COLO829 (cell line): ENCODE measurements at places on chromosomes 3 and 15.
A peak's percentile ranks its signal among the peaks of the same experiment; 100 is the strongest.

DNA sequence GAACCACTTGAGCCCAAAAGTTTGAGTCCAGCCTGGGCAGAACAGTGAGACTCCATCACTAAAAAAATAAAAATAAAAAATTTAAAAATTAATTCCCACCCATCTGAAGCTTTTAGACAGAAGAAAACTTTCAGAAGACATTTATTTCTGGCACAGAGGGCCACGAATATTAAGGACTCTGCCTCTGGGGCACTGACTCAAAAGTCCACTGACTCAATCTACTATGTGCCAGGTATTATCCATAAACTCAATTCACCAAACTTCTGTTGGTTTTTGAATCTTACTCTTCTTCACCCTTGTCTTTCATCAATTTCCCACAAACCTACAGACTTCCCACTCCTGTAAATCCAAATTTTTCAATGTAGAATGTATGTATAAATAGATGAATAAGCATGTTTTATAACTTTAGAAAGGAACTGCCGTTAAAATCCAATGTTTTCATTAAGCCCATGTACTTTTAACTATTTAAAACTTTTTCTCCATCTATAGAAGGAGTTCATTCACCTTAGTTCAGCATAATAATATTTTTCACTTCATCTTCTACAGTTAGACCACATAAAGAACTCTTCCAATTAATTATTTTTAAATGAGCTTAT is 19.9 kb downstream of the ATP13A3 start:
- no peak for DNase-seq

- DNase-seq, result no peak
These were observed 563.1 kb downstream of the GRM7 start for GRCh38 chr3:7423995-7424394.

DNA sequence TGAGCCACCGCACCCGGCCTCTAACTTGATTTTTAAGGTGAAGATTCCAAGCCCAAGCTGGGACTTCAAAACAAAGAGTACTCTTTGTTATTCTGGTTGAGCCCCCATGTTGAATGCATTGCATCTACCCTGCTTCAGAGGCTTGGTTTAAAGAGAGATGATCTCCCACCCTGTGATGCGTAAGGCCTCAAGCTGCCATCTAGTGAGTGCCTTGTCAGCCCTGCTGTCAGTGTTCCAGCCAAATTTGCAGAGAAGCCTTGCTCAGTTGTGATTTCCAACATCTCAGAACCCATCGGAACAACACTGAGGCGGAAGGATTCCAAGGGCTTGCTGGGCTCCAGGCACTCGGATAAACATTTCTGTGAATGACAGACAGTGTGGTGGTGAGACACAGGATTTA is 210.7 kb upstream of the RGMA start:
- DNase-seq, result no peak

DNA sequence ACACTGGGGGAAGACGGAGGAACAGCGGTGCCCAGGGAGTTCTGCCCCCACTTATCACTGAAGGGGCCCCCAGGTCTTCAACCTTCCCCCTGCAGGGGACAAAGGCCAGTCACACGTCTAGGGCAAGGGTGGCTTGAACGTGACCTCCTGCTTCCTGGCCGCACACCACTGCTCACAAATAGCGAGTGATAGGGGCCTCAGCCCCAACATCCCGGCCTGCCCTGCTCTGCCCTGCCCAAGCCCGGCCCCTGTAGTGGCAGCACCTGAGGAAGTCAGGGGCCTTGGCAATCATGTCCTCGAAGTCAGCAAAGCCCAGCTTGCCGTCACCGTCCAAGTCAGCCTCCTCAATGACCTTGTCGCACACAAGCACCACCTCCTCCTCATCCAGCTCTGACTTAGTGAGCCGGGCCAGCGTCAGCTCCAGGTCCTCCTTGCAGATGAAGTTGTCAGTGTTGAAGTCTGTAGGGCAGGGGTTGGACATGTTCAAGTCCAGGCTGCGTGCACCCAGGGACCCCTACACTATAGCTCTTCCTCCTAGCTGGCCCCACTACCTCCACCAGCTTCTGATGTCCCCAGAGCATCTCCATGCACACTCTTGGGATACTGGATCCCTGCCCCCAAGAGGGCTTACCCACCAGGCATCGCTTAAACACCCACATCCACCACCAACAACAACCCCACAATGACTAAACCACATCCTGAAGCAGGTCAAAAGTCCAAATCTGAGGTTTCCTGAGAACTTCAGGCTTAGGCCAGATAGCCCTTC is 13.3 kb downstream of the SH2D7 start:
- no peak for DNase-seq

- no peak for DNase-seq
These were observed 10.4 kb downstream of the NSMCE3 start for GRCh38 chr15:29259233-29259632.

DNA sequence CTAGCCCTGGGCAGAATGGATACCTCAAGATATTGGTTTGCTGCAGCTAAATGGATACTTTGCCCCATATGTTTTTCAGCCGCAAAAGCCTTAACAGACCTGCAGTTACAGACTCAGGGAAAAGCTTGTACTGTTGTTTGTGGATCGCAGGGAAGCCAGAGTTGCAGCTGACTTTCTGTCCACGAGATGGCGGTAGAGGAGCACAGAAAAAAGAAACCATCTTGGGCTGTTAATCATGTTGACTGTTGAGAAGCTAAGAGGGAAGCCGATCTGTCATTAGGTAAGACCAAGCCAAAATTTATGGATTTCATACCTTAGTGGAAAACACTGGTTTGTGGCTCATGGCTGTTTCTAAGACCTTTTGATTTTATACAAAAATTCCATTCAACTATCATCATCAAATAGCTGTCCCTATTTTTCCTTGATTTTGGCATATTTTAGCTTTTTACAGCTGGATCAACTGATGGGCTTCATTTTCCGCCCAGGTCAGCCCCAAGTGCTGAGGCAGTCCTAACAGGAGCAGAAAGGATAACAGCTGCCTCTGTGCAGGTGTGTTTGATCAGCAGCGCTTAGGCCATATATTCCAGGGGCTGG is 205.7 kb upstream of the ZPLD1 start:
- peak; percentile 63 for DNase-seq

DNA sequence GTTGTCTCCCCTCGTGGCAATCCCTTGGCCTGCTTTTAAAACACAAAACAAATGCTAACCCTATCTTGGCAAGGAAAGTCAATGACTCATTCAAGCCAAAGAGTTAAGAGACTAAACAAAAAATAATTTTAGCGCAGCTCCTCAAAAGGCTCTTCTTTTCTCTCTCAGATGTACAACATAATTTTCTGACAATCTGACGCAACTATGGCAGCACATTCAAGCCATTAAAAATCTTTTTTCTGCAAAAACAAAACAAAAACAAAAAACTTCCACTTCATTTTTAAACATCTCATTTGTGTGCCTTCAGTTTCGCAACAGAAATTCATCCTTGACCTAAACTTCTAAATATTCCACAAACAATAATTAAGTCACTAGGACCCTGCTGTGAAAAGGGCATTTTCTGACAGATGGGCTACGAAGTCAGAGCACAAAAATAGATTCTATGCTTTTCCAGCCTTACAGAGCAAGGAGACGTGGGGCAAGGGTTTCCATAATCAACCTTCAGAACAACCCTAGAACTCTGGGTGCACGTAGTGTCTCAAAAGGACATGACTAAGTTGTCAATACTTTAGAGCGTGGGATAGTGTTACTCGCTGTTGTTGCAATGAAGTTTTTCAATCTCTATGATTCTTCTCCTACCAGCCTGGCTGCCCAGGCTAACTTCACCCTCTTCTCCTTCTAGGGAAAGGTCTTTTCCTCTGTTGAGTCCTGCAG is 84.3 kb downstream of the MB21D2 start:
- no peak for DNase-seq

DNA sequence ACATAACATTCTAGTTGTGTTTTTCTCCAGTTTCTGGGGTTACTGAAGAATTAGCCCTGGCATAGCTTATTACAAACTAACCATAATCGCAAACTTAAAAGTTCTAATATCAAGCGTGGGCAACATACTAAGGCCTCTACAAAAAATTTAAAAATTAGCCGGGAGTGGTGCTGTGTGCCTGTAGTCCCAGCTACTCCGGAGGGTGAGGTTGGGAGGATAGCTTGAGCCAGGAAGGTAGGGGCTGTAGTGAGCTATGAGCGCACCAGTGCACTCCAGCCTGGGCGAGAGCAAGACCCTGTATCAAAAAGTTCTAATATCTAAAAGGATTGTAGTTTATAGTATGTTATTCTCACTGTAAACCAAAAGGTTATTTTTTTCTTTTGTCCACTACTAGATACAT is 1.1 kb downstream of the OIP5 start:
- no peak for DNase-seq

DNA sequence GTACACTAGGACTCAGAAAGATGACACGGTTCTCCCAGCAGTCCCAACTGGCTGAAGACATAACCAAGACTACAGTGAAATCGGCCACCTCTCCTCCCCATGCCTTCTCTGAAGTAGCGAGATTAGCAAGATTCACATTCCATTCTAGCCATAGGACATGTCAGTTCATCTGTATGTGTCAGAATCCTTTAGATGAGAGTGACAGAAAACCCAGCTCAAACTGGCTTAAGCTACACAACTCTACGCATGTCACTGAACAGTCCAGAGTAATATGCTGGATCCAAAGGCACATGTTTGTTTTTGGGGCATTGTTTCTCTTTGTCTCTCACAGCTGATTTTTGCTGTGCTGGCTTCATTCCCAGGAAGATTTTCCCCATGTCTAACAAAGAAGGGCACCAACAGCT is 75.8 kb downstream of the RARB start:
- no peak for DNase-seq

- DNase-seq, result no peak
These were observed 3.6 kb downstream of the WWTR1 start for GRCh38 chr3:149654188-149654601.

- DNase-seq, result no peak
These were observed 221.3 kb downstream of the OPA1 start for GRCh38 chr3:193814166-193814892.

GRCh38 chr3:172140499-172141391 is 101.4 kb downstream of the FNDC3B start:
- DNase-seq, result peak; percentile 92

GRCh38 chr3:129650256-129650872 is 43.9 kb upstream of the PLXND1 start:
- DNase-seq, result peak; percentile 61

DNA sequence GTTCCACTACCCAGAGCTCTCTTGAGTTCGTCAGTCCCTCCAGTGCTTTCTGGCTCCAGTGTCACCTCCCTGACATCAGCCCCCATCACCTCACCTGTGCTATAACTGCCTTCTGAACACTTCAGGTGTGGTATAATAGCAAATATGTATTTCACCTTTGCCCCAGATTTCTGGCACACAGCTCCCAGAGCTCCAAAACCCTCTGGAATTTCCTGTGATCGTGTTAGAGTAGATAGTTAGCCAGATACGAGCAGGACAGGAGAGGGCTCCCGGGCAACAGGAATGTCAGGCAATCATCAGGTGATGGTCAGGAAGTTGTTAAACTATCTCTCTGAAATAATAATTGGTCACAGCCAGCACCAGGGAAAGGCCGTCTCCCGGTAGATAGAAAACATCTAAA is 22.6 kb upstream of the LIMD1 start:
- no peak for DNase-seq

DNA sequence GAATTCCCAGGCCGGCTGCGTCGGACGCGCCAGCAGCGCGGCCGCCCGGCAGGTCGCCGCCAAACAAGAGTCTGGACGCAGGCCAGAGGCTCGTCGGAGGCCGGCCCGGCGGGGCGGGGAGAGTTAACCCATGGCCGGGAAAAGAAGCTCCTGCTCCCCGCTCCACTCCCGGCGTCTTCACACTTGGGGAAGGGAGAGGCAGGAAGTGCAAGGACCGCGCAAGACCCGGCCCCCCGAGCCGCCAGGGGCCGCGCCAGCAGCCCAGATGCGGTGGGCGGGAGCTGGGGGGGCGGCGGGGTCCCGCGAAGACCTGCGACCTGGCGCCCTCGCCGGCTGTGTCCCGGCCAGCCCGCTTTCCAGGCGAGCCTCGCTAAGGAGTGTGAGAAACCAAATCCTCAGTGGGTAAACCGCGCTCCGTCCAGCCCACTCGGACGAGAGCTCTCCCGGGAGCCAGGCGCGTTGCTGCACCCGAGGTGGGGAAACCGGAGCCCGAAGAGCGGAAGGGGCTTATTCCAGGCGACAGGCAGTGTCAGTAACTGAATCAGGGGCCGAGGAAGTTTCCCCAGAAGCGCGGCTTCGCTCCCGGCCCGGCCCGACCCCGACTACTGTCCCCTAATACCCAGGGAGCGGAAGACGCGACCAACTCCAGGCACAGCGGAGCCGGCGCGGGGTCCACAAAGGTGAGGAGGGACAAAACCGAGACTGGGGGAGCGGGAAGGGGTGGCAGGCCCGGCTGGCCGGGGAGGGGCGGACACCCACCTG is 721 bp downstream of the ADAMTS7 start:
- DNase-seq, result no peak

DNA sequence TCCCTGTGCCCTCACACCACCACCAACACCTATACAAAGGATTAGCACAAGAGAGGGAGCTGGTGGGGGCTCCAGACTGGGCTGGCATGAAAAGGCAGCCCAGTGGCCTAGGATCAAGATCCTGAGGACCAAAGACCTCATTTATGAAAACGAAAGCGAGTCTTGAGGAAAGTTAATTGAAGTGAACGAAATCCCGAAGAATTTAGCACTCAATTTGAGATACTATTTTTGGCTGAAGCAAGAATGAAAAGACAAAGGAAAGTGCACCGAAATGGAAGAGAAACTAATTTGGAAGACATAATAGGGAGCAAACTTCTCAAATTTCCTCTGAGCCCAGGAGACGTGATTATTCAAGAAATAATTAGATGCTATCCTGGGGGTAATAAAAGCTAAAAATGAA is 68.7 kb upstream of the SLC6A11 start:
- DNase-seq, result no peak

DNA sequence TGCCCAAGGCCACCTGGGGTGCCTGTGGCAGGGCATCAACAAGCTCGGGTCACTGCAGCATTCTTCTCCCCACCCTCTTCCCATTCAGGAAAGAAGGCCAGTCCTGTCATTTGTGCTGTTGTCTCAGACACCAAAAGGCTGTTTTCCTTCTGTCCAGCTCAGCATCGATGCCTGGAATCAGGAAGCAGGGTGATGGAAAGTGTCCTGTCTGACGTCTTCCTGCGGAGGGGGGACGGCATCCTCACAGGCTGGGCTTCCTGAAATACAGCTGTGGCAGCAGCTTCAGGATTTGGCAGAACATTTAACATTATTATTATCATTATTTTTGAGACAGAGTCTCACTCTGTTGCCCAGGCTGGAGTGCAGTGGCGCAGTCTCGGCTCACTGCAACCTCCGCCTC is 33.0 kb upstream of the ANKDD1A start:
- DNase-seq, result no peak

GRCh38 chr15:84727429-84727828 is 11.5 kb upstream of the SEC11A start:
- DNase-seq, result no peak

DNA sequence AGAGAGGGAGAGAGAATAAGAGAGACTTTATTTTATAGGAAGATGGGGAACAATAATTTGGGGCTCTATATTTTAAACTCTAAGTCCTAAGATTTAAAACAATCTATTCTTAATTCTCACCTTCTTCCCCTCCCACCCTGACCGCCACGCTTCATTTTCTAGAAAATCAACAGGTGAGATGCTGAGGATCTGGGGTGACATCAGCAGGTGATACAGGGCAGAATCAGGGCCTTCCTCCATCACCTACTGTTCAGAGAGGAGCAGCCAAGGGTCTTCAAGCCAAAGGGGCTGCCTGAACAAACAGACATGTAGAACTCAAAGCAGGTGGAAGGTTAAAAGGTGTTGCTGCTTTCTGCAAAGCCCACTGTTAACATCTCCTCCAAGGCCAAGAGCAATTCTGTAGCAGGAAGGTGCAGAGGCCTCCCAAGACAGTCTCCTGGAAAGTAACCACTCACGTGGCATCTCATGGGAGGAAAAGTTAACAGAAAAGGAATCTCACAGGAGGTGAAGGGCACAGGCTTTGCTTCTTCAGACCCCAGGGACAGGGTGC is 183.6 kb upstream of the TLE3 start:
- DNase-seq, result no peak

GRCh38 chr3:160977773-160978172 is 127.4 kb downstream of the B3GALNT1 start:
- DNase-seq, result no peak
